ENCODE measurements at places on chromosomes 2 and 18.

GRCh38 chr18:44777457-44778192, 96.9 kb downstream of the SETBP1 start:
- DNase-seq, result no peak

DNA sequence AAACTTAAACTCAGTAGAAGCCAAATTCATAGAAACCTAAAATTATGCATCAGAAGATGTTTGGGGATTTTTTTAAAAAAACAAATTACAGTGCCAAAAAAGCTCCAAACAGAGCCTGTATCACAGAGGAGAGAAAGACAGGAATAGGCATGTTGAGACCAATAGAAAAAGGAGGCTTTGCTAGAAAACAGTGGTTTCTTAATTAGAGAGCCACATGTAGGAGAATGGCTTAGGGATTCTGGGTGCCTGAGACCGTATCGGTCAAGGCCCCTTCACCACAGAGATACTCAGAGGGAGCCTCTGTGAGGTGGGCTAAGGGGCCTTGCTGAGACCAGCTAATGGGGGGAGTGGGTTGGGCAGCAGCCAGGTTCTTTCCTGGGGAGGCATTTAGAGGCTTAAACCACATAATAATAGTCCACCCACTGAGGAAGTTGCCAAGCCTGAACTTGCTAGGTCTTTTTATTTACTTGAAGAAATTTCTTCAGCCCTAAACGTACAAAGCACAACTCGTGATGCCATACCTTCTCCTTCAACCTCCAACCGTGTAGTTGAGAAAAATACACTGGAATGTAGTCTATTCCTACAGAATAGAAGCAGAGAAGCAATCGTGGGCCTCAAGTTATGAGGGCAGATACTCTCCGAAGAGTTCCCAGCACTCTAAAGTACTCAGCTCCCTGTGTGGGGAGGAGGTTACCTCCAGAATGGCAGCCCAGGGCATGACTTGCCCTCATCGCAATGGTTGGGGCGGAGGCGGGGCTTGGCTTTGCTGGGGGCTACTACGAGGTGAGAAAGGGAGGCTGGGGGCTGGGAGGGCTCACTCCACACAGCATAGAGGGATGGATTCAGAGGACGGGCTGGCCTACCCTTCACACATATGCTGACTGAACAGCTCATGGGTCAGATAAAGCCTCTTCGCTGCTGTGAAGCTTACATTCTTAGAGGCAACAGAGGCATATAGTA, 237.9 kb downstream of the TPGS2 start:
- DNase-seq, result no peak

- DNase-seq, result no peak
Observed at GRCh38 chr2:21500401-21500945, 376.7 kb downstream of the TDRD15 start.

DNA sequence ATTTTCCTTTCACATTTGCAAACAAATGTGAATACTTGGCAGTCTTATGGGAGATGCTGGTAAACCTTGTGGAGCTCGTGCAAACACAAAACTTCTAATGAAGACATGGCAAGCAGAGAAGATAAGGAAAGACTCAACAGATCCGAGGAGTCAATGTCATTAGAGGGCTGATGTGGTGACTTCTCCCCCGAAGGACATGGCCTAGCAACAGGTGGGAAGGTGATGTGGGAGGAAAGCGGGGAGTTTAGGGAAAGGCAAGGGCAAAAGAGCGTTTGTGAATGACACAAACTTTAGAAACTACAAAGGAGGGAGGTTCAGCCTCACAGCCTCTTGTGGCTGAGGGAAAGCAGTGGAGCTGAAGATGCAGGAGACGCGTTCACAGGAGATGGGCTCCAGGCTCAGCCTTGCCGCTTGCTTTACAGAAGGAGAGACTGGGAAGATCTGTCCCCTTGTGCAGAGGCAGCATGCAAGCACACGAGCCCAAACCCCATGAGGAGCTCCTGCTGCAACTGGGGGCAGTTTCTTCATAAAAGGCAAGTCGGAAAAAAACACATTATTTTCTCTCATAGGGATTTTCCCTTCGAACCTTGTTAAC, 86.6 kb downstream of the SOWAHC start:
- no peak for DNase-seq

- no peak for DNase-seq
Observed at GRCh38 chr2:117702098-117702497, 112.4 kb upstream of the DDX18 start.

- peak; percentile 88 for DNase-seq
Observed at GRCh38 chr18:28112056-28112470, 64.9 kb downstream of the CDH2 start.

GRCh38 chr2:155100261-155100660, 401.8 kb downstream of the KCNJ3 start:
- DNase-seq, result no peak

- no peak for DNase-seq
Observed at GRCh38 chr18:56161566-56162260, 476.7 kb downstream of the TXNL1 start.

- no peak for DNase-seq
Observed at GRCh38 chr2:218471982-218472381, 53.1 kb downstream of the VIL1 start.

- DNase-seq, result no peak
Observed at GRCh38 chr18:8860845-8861642, 155.7 kb downstream of the MTCL1 start.

DNA sequence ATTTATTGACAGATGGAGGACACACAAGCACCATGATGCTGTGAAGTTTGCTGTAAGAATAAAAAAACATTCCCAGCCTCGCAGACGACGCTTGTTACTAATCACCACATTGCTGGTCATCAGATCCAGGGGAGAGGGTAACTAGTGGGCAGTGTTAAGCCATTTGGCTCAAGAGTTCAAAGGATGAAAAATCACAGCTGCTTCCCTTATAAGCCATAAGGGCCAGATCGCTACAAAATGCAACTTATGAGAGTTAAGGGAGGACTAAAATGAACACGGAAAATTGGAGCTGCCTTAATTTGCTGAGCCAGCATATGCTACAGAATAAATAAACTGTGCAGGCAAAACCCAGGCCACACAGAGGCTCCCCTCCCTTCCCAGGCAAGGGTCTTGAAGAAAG, 522.6 kb downstream of the TDRD15 start:
- no peak for DNase-seq

DNA sequence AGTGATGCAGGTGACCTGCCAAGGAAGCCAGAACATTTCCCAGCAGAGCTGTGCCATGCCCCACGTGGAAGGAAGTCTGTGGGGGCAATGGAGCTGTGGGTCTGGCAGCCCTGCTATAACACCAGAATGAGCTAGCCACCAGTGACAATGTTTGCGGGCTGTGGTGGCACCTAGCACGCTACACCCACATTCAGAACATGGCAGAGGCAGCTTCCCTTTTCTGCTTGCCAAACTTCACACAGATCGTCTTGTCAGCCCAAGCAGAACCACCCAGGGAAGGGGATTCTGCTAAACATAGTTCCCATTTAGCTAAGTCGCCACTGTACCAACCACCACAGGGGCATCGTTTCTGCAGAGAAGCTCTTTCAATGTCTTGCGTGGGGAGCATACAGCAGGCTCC, 27.0 kb upstream of the CCDC93 start:
- no peak for DNase-seq

- no peak for DNase-seq
Observed at GRCh38 chr2:64423303-64423702, 30.7 kb upstream of the LGALSL start.

DNA sequence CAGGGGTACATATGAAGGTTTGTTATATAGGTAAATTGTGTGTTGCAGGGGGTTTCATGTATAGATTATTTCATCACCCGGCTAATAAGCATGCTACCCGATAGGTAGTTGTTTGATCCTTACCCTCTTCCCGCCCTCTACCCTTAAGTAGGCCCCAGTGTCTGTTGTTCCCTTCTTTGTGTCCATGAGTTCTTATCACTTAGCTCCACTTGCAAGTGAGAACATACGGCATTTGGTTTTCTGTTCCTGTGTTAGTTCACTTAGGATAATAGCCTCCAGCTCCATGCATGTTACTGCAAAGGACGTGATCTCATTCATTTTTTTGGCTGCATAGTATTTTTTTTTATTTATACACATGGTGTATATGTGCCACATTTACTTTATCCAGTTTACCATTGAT, 34.2 kb upstream of the ELAC1 start:
- no peak for DNase-seq

DNA sequence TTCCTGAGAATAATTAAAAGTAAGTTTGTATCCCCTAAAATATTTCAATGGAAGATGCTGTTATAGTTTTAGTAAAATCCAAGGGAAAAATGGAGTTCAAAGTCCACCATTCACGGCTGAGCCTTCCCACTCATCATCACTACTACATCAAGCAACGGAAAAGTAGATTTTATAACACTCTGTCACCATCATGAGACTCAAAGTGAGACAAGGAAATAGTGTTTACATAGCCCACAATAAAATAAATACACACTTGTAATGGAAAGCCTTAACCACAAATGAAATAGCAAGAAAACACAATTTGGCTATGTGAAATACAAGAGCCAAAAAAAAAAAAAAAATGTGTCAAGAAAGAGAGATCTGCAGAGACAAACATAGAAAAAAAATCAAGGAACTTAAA, 569.9 kb upstream of the REG3G start:
- DNase-seq, result no peak

DNA sequence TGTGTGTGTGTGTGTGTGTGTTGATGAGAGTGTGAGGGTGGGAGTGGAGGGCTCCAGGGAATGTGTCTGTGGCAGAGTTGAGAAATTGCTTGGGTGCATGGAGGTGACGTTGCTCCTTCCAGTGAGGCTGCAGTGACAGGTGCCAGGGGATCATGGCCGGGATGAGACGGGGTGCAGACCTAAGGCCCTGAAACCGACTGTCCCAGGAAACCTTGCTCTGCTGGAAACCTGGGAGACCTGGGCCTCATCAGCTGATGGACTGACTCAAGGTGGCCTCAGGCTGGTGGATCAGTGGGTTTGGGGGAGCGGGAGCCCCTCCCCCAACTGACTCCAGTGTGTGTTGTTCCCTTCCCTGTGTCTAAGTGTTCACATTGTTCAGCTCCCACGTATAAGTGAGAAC, 56.6 kb downstream of the INHBB start:
- no peak for DNase-seq

Measured in ELR (cell line).